ENCODE measurements at places on chromosomes 1 and 21.

- no peak for DNase-seq
Measured at GRCh38 chr1:45895406-45895805, 92.0 kb downstream of the MAST2 start.

DNA sequence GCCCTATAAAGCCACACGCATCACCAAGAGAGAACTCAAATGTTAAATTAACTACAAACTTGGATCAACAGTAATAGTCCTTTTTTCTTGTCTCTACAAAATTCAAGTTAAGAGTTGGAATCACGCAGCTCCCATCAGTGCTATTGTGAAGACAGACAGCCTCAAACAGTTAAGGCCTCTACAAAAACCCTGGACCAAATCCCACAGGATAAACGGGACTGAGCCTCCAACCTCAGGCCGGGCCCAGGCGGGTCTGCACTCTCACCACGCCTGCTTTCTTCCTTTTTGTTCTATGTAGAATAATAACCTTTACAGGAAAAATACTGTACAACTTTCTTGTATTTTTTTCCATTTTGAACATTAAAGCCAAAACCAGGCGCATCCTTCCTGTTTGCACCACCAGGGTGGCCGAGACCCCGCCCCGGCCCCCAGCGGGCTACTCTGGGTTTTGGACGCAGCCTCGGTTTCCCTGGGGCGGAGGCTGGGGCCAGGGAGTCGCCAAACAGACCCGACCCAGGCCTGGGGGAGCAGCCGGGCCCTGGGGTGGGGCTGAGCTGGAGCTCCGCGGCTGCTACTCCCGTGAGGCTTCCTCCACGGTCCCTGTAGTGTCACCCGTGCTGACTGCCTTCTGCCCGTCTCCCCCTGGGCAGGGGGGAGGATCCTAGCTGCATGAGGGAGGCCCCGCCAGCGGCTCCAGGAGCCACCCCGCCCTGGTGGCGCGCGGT is 158.4 kb downstream of the CASZ1 start:
- DNase-seq: no peak

- no peak for DNase-seq
Measured at GRCh38 chr1:229204921-229205777, 65.8 kb upstream of the RAB4A start.

DNA sequence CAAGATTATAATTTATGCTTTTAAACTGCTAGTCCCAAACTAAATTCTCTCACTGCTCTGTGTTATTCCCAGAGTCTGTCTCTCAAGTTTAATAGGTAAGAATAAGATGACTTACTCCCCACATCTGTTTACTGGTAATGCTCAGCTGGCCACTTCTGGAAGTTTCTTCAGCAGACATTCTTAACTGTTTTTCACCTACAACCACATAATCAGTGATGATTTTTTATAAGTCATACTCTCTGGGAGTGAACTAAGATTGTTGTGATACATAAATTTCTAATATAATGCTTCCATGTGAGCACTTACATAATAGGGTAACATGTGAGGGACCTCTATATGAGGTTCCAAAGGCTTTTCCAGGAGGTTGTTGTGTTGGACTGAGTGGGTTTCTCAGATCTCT is 8.7 kb downstream of the SLAMF7 start:
- DNase-seq: no peak

- DNase-seq: no peak
Measured at GRCh38 chr1:12678350-12678749, 34.5 kb downstream of the AADACL4 start.

GRCh38 chr1:53321366-53321765 is 6.5 kb downstream of the LRP8 start:
- no peak for DNase-seq

DNA sequence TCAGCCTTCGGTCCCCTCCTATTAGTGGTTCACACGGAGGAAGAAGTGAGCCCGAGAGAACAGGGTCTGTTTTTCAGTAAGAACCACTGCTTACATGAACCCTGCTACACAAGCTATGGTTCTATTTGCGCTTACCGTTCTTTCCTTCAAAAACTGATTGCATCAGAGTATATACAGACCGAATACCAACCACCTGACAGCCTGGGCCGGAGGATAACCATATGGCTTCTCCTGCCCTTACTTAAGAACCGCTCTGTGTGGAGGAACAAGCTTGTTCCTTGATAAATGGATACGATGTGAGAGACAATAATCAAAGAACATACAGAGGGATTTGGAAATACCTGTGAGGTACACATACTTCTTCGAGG is 1.1 kb upstream of the KCNT2 start:
- no peak for DNase-seq

DNA sequence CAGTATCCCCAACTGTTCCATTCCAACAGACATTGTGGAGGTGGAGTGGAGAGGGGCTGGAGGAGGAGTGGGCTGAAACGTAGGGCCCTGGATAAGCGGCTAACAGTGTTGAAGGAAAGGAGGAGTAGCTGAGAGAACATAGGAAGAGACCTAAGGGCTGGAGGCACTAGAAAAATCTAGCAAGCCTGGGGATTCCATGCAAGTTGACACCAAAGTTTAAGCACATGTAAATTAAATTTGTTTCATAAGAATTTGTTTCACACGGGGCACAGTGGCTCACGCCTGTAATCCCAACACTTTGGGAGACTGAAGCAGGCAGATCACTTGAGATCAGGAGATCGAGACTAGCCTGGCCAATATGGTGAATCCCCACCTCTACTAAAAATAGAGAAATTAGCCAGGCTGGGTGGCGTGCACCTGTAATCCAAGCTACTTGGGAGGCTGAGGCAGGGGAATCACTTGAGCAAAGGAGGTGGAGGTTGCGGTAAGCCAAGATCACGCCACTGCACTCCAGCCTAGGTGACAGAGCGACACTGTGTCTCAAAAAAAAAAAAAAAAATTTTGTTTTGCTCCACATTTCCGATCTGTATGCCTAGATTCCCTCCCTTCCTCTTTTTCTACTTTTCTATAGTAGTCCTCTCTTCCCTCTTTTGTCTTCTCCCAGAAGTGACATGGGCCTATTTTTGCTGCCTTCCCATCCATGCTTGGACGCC is 530 bp upstream of the CD244 start:
- no peak for DNase-seq

DNA sequence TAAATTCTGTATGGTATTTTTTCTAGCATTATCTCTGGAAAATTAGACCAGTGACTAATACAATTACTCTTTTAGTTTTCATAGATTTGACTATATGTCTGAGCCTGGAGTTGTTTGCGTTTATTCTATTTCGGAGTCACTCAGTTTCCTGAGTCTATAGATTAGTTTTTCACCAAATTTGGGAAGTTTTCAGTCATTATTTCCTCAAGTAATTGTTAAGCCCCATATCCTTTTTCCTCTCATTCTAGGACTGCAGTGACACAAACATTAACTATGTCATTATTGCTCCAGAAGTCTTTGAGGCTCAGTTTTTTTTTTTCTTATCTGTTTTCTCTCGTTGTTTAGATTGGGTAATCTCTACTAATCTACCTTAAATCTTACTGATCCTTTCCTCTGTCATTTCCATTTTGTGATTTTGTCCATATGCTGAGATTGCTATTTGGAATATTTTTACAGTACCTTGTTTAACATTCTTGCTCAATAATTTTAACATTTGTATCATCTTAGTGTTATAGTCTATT is 886.2 kb downstream of the LTN1 start:
- no peak for DNase-seq

DNA sequence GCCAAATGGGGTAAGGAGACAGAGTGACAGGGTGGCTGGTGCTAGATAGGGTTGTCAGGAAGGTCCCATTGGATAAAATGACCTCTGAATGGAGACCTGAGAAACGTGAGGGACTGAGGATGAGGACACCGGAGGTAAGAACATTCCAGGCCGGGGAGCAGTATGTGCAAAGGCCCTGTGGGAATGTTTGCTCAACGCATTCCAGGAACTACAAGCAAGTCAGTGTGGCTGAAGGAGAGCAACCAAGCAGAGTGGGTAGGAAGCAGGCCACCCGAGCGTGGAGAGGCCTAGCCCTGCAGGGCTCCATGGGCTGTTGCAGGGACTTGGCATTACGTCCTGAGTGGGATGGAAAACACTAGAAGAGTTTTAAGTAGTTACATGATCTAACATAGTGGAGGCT is 185.6 kb downstream of the ZBTB18 start:
- no peak for DNase-seq

- DNase-seq: no peak
Measured at GRCh38 chr1:59070610-59071009, 226.3 kb upstream of the FGGY start.

DNA sequence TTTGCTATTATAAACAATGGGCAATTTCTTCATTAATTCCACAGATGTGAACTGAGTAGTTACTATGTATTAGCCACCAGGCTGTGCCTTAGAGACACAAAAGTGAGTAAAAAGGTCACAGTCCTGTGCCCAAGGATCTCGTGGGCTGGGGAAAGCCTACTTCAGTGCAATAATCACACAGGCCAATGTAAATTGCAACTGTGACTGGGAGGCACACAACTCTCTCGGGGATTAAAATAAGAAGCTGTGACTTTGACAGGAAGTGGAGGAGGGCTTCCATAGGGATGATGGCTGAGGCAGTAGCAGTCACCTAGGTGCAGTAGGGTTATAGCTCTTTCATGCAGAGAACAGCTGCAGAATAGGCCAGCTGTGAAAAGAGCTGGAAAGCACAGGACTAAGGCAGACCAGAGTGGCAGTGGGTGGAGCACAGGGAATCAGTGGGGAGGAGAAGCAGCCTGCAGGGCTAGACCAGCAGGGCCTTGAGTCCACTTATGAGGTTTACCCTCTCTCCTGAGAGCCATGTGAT is 121.9 kb downstream of the MAB21L3 start:
- DNase-seq: no peak

DNA sequence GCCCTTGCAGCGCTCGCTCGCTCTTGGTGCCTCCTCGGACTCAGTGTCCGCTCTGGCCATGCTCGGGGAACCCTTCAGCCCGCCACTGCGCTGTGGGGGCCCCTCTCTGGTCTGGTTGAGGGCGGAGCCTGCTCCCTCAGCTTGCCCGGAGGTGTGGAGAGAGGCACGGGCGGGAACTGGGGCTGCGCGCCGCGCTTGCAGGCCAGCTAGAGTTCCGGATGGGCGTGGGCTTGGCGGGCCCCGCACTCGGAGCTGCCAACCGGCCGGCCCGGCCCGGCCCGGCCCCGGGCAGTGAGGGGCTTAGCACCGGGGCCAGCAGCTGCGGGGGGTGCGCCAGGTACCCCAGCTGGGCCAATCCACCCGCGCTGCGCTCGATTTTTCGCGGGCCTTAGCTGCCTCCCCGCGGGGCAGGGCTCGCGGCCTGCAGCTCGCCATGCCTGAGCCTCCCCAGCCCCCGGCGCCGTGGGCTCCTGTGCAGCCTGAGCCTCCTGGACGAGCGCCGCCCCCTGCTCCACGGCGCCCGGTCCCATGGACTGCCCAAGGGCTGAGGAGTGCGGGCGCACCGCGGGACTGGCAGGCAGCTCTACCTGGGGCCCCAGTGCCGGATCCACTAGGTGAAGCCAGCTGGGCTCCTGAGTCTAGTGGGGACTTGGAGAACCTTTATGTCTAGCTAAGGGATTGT is 217.0 kb upstream of the PKN2 start:
- DNase-seq: no peak
